ENCODE measurements at places on chromosomes 2 and 18.

DNA sequence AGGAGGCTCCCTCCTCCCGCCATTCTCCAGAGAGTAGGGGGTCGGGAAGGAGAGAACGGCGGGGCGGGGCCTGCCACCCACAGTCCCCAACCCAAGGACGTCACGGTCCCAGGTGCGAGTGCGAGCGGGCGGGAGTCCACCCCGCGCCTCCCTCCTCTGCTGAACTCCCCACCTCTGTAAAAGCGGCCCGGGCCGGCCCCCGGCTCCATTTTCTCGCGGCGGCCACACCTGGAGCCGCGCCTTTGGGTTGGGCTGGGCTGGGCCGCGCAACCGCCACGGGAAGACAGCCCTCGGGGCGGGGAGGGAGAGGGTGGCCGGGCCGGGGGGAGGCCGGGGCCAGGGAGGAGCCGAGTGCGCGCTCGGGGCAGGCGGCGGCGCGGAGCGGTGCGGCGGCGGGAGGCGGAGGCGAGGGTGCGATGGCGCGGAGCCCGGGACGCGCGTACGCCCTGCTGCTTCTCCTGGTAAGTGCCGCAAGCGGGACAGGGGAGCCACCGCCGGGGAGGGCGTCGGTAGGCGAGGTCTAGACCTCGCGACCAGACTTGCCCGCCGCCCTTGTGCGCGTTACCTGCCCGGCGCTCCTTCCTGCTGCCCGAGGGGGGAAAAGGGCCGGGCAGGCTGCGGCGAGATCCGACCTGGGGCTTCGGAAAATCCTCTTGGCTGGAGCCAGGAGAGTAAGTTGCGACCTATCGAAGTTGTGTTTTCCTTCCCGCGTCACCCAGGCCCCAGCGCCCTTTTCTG is at the start of gene DSG2:
DSG2 (plus strand) TSS at position 342 of the 738 bp plus-strand sequence; CDS start at position 417, 75 bp downstream.
- peak; percentile 76 for DNase-seq

DNA sequence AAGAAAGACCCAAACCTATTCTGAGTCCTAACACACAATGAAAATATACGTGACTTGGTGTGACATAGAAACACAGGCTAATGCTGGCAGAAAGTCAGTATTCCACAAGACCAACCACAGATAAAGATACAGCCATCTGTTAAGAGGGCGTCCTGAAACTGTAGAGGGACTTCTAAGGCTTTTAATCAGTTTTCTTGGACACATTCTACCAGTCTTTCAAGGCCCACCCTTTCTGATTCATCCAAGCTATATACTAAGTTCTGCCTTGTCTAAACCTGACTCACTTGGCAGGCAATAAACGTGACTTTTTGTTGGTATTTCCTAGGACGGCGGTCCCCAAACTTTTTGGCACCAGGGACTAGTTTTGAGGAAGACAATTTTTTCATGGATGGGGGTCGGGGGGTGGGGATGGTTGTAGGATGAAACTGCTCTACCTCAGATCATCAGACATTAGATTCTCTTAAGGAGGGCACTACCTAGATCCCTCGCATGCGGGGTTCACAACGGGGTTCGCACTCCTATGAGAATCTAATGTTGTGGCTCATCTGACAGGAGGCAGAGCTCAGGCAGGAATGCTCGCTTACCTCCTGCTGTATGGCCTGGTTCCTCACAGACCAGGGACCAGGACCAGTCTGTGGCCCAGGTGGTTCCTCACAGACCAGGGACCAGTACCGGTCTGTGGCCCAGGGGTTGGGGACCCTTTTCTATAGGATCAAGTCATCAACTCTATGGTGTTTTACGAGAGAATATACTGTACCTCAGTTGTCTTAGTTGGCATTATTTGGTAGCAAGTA is 61.4 kb downstream of the SP3 start:
- DNase-seq: no peak

- DNase-seq: no peak
Observed at GRCh38 chr2:241067501-241068135, 34.5 kb downstream of the MTERF4 start.

DNA sequence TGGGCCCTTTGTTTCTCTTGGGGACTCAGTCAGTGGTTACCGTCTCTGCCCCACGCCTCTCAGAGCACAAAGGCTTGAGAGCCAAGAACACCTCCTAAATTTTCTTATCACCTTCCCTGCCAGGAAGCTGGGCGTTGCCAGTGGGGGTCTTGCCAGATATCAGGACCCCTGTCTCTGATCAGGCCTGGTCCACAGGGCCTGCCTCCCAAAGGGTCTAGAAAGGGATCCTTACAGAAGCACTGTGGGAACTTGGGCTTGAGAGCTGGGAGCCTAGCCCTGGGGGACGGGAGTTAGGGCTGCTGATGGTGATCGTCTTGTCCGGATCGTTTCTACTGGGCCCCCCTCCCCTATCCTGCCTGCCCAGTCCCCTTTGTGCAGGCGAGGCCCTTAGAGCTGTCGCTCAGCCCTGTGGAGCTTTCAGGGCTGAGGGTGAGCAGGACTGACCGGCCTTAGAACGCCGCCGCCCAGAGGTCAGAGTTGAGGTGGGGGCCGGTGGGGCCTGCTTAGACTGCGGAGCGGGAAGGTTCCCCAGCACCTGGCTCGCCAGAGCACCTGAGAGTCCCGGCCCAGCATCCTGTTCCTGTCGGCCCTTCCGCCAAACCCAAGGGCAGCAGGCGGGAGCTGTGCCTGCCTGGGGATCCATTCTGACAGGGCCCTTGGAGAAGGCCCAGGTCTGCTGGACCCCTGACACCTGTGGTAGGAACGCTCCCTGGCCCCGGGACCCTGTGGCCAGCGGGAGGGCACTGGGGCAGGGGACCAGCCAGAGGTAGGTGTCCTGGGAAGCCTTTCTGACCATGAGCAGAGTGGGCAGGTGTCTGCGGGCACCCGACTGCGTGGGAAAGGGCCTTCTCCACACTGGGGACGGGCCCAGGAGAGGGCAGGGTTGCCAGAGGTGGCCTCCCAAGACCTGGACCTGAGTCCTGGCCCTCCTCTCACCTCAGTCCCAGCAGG is 956 bp downstream of the ESPNL start:
- no peak for DNase-seq

- DNase-seq: no peak
Observed at GRCh38 chr18:76212960-76213359, 282.1 kb downstream of the ZNF516 start.

- no peak for DNase-seq
Observed at GRCh38 chr2:171124541-171124940, 36.2 kb downstream of the TLK1 start.

GRCh38 chr18:46426021-46426678 is 230.9 kb downstream of the LOXHD1 start:
- DNase-seq: no peak

GRCh38 chr18:25982153-25982552 is 108.3 kb downstream of the SS18 start:
- no peak for DNase-seq

GRCh38 chr18:42544901-42545300 is 570.6 kb downstream of the RIT2 start:
- DNase-seq: no peak

DNA sequence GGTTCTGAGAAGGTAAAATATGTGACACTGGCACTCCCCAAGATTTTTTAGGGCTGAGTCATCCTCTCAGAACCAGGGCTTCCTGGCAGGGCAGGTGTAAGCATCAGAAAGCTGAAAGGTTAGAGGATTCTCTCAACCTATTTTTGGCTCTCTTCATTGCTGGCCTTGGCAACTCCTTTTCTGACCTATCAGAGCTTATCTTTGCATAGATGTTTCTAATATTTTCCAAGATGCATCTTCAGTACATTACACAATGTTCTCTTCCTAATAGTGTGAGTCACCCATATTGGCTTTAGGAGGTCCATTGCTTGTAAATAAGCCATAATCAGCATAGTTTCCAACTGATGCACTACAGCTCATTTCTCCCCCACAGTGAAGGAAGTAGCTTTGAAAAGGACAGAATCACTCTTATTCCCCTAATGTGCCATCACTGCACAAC is 2008.4 kb upstream of the PIK3C3 start:
- no peak for DNase-seq

- DNase-seq: no peak
Observed at GRCh38 chr2:213202011-213202410, 50.6 kb upstream of the IKZF2 start.

- DNase-seq: no peak
Observed at GRCh38 chr2:22885245-22885644, 499.7 kb upstream of the KLHL29 start.

DNA sequence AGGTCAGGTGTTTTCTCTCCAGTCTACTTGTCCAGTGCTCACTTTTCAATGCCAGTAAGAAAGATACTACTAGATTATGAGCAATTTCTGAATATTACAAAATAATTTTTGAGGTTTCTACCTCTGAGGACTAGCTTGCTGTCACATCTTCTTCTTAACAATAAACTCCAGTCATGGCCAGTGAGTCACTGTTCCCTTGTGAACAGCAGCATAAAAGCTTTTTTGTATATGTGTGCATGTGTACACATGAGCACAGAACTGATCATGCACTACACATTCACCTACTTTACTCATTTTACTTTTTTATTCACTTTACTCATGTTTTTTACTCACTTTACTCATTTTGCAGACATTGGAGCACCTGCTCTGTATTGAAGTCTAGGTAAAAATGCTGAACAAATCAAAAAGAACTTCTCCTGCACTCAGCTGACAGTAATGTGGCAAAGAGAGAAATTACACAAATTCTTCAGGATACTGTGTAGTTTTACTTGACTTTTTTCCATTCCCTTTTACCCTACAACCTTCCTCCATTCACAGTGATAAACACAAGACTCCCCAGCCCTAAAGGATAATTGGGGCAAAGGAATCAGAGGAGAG is 28.0 kb downstream of the ST6GAL2 start:
- no peak for DNase-seq

GRCh38 chr18:55635439-55635838 is 47.4 kb upstream of the TCF4 start:
- no peak for DNase-seq

GRCh38 chr2:54557211-54557600 is 101.1 kb downstream of the SPTBN1 start:
- DNase-seq: no peak

DNA sequence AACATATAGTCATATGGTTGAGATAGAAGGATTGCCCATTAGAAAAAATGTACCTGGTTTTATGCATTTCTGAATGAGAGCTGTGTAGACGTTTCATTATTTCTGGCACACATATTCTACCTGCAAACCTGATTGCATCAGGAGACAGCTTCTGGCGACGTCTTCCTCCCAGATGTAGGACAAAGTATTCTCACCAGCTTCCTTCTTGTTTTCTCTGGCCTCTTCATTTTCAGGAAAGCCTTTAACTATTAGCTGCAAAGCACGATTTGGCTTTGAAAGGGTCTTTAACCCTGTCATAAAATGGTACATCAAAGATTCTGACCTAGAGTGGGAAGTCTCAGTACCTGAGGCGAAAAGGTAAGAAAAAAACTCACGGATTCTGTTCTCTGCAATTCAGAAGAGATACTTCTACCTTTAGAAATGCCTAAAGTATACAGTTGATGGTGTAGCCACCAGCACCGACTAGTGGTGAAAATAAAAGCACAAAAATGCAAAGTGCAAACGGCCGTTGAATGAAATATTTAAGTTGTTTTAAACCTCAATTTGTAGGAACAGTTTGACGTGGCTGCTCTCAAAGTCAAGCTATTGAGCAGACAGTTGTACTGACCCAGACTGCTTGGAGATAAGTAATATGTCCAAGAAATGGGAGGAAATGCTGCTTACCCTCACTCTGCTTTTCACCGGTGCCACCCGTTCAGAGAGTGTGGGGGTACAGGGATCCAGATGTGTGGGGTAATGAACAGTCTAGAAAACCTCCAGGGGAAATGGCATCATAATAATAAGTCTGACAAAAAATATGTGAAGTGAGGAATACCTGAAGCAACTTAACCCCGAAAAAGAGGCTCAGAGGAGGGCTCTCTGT is 20.2 kb downstream of the IL18RAP start:
- no peak for DNase-seq

DNA sequence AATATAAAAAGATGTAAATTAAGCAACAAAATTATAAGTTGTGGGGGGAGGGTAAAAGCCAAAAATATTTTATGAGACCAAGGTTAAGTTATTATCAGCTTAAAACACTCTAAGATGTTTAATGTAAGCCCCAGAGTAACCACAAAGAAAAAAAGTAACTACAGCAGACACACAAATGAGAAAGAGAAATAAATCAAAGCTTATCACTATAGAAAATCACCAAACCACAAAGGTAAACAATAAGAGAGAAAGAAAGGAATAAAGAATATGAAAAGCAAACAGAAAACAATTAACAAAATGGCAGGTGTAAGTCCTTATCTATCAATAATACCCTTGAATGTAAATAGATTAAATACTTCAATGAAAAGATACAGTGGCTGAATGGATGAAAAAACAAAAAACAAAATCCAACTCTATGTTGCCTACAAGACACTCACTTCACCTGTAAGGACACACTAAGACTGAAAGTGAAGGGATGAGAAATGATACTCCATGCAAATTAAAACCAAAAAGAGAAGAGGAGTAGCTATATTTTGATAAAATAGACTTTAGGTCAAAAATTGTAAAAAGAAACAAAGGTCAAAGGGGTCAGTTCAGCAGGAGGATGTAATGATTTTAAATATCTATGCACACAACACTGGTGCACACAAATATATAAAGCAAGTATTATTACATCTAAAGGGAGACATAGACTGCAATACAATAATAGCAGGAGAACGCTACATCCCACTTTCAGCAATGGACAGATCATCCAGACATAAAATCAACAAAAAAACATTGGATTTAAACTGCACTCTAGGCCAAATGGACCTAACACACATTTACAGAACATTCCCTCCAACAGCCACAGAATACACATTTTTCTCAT is 80.7 kb downstream of the PTPN2 start:
- no peak for DNase-seq

DNA sequence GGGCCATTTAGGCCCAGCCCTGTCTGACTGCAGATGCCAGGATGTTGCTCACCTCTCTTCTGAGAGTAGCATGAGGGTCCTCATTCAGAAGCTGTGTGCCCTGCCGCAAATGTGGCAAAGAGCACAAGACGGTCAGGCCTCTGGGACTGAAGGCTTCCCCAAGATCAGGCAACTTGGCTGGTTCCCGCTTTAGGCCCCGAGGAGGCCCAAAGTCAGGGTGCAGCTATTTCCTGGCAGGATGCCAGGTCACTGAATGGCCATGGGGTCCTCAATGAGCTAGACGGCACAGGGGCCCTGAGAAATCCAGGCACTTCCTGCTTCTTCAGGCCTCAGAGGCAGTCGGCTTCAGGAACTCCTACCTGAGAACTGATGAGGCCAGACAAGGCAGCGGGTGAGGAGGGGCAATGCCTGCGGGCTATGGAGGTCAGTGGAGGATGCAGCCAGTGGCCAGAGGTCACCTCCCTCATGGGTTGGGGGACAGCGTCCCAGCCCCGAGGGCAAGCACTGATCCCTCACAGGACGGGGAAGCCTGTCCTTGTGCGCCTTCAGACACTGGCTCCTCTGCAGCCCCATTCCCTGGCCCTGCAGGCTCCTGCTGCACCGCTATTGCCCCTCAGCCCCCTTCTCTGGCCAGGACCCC is 44.9 kb downstream of the LMAN2L start:
- DNase-seq: no peak

- DNase-seq: no peak
Observed at GRCh38 chr18:75317300-75317699, 106.7 kb downstream of the TSHZ1 start.

Data from progenitor cell of endocrine pancreas (in vitro differentiated cells).